ENCODE measurements at places on chromosomes 4 and X.

GRCh38 chr4:104492183-104492771 is 2.4 kb downstream of the CXXC4 start:
- no peak for DNase-seq

GRCh38 chrX:13283950-13284546 is 35.8 kb downstream of the ATXN3L start:
- no peak for DNase-seq

- no peak for DNase-seq
Measured at GRCh38 chrX:134542485-134542884, 82.5 kb downstream of the HPRT1 start.

DNA sequence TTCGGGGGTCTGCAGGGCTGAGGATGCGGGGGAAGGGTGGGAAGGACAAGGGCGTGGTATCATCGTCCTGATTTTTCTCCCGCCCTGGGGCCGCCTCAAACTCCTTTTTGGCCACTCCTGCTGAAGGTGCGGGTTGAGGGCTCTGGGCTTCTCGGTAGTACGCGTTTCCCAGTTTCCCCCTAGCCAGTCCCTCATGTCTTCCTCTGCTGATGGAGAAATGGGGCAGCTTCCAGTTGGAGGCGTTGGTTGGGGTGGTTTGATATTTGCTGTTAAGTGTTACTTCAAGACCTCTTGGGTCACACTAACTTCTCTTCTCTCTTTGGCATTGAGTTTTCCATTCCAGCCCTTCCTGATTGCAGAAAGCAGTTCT is 482 bp downstream of the GSTCD start:
- peak; percentile 14 for DNase-seq

GRCh38 chr4:23881052-23881501 is 8.8 kb downstream of the PPARGC1A start:
- DNase-seq = no peak

- DNase-seq = no peak
Measured at GRCh38 chrX:9362363-9362928, 102.4 kb upstream of the TBL1X start.

GRCh38 chr4:16271411-16271810 is 45.1 kb upstream of the TAPT1 start:
- no peak for DNase-seq
